ENCODE measurements at places on chromosomes 6 and 20.

GRCh38 chr20:17399303-17399985 is 131.7 kb downstream of the BFSP1 start:
- DNase-seq: no peak

DNA sequence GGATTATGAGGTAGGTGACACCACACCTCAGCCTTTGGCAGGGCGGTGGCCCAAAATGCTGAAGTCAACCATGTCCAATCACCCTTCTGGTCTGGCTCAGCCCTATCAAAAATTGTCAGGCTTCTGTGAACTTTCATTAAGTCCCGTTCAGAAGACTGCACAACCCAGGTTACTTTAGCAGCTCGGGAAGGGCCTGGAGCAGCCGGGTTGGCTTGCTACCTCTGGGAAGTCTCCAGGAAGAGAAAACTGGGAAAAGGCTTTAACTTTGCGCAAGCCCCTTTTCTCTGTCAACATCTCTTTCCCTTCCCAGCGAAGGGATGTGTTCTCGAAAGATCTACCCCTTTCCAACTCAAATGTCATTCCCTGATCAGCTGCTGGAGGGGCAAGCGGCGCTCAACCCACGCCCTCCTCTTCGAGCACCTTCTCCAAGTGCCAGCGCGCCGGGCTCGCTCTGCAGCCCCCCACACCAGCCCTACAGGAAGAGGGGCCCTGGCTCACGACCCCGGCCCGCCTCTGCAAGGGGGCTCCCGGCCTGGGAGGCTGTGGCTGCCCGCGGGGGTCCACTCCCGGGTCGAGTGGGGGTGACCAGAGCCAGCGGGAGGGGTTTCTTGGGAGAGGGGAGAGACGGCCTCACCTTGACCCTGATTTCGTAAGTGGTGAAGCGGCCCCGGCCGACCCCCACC is 573 bp downstream of the SNX3 start:
- peak; percentile 26 for DNase-seq

DNA sequence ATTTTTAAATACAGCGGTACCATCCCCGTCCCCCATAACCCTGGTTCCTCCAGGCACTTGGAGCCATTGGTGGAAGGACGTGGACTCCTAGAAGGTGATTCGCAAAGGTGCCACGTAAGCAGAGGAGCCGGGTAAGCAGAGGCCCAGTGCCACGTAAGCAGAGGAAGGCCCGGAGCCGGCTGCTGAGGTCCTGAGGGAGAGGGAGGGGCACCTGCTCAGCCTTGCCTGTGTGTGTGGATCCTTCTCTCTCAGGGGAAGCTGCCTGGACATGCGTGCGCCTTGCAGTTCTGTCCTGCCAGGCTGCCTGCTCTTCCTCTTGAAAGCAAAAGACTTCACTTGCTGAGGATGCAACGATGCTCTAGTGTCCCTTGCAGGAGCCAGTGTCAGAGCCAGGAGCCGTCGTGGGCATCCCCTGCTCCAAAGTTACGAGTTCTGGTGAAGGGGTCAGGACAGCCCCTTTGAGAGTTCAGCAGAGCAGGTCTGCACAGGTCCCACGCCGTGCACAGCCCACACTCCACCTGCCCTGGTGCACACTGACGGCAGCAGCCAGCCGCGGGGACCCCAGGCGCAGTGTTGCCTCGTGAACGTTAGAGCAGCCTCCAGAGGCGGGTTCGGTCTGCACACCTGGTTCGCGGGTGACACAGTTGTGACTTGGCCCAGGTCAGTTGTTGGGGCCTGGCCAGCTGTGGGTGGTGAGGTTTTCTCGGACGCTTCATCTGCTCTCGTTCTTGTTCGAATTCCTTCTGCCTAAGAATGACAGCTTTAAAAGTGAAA is 1.9 kb upstream of the NKAIN4 start:
- DNase-seq: no peak

DNA sequence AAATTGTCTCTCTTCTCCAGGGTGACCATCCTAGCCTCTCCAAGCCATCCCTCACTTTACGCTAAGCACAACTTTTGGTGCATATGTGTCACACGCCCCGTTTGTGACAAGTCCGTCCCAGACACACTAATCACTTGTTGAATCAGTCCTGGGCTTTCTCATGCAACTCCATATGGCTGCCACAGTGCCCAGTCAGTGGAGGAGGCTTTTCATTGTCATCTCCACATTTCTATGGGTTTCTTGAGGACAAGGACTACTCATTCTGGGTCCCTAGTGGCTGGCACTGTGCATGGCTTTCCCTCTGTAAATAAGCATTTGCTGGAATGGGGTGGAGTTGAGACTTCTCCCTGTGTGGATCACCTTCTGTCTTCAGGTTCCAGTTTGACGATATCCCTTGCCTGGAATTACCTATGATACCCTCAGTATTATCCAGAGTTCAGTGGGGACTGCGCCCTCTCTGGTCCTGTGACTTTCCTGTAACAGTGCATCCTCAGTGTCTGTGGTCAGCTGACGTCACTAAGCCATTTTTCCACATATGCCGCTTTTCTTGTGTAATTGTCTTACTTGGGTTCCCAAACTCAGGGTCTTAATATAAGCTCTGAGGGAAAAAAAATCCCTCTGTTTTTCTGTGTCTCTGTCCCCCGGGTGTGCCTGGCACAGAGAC is 59.8 kb upstream of the MYL9 start:
- DNase-seq: no peak

GRCh38 chr6:13813621-13814175 is 659 bp downstream of the MCUR1 start:
- DNase-seq: no peak
